Brain pericyte (primary cell): ENCODE measurements at places on chromosomes 7 and 10.
A peak's percentile ranks its signal among the peaks of the same experiment; 100 is the strongest.

- no peak for DNase-seq
Observed at GRCh38 chr7:138435231-138435919, 24.7 kb upstream of the TRIM24 start.

DNA sequence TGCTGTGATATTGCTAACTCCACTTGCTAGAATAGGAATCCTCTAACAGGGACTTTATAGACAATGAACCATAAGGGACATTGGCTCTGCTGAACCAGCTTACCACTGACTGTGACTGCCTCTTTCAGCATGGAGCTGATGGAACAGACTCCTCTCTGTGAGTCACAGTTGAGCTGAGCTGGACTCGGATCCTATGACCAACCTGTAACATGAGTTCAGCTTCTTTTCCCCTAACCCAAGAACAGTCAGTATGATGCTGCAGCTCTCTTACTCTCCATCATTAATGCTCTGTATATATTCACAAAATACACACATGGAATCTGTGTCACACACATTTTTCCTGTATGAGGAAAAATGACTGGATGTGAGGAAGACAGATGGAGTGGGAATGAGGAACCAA lies 177.9 kb upstream of the BET1 start:
- DNase-seq: peak; percentile 21

DNA sequence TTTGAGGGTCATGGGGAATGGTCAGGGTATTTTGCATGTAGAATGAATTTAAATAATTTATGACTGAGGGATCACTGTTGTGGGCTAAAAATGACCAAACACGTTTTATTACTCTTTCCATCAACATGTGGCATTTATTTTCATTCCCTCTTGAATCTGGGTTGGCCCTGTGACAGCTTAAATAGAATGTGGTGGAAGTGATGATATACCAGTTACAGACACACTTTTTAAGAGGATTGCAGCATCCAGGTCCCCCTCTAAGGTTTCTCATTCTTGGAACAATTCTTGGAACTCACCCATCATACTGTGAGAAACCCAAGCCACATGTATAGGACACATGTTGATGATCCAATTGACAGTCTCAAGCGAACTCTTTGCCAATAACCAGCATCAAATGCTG lies 272.4 kb downstream of the ETV1 start:
- no peak for DNase-seq

- DNase-seq: no peak
Observed at GRCh38 chr7:99628471-99629465, 12.0 kb downstream of the ZSCAN25 start.

DNA sequence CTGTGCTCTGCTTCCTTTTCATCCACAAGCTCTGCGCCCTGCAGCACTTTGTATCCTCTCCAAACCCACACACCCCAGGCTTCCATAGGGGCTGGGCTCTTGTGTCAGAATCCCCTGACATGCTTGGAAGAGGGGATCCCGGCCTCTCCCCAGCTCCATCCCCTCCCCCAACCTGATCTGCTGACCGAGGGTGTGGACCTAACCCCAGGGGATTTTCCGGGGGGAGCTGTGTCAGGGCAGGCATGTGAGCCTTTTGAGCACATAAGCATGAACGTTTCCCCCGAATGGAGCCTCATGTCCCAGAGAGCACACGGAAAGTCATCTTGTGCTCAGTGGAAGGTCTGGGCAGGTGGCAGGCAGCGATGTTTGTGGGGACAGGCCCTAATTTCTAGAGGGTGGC lies 17.7 kb downstream of the GPR26 start:
- DNase-seq: no peak

GRCh38 chr10:52400562-52400961 lies 86.5 kb downstream of the DKK1 start:
- no peak for DNase-seq

DNA sequence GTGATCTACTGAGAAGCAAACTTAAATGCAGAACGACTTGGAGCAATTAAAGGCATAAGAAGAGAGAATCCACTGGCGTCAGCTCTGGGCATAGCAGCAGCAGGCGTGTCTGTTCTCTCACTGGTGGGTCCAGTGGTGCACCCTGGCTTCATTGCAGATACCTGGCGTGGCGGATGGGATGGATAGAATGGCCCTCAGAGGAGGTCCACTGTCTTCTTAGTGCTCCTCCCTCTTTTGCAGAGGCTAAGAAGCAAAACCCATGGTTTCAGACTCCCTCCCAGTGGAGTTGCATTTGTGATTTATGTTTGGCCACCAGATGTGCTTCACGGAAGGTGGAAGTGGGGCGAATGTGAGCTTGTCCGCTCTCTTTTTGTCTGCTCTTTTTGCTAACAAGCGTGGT lies 28.4 kb upstream of the PRKAG2 start:
- DNase-seq: no peak

GRCh38 chr7:103936558-103936957 lies 52.9 kb downstream of the RELN start:
- DNase-seq: no peak

DNA sequence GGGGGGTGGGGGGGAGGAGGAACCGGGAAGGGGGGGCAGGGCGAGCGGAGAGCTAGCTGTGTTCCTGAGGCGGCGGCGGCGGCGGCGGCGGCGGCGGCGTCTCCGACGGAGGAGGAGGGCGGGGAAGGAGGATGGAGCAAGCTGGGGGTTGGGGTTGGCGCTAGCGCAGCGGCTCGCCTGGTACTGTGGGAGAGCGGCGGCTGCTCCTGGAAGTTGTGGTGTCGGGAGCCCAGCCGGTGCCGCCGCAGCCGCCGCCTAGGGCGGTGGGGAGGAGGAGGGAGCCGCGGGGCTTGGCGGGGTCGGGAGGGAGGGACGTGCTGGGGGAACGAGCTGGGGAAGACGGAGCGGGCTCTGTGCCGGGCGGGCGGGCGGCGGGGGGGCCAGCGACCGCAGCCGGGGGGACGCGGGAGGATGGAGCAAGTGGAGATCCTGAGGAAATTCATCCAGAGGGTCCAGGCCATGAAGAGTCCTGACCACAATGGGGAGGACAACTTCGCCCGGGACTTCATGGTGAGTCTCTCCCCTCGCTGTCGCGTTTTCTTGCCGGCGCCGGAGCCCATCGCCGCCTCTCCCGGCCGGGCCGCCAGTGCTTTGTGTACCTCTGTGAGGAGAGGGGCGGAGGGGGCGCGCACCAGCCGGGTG lies at the start of gene PTPN12:
PTPN12 (plus strand) TSS at position 160 of the 642 bp plus-strand sequence; CDS start at position 412, 252 bp downstream.
- DNase-seq: peak; percentile 32

DNA sequence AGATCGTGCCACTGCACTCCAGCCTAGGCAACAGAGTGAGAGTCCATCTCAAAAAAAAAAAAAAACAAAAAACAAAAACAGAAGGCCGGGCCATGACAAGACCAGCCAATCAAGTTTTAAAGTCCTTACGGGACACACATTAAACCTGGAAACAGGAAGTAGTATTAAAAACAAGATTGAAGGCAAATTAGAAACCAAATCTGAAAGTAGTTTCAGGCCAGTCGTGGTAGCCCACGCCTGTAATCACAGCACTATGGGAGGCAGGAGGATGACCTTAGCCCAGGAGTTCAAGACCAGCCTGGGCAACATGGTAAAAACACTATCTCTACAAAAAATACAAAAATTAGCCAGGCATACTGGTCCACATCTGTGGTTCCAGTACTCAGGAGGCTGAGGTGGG lies 18.1 kb downstream of the PSAP start:
- no peak for DNase-seq

- peak; percentile 53 for DNase-seq
Observed at GRCh38 chr10:62618576-62619412, 185.7 kb upstream of the ADO start.

DNA sequence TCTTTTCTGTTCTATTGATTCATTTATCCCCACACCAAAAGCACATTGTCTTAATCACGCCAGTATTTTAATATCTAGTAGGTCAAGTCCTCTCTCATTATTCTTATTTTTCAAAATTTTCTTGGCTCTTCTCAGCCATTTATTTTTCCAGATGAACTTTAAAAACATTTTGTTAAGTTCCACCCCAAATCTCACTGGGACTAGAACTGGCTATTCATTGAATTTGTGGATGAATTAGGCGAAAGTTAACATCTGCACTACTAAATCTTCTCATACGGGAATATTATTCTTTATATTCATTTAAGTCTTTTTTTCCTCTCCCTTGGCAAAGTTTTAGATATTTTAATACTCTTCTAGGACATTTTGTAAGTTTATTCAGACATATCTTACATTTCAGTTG lies 295.2 kb upstream of the MGMT start:
- DNase-seq: no peak

- DNase-seq: no peak
Observed at GRCh38 chr7:143104759-143105158, 27.1 kb upstream of the PIP start.

DNA sequence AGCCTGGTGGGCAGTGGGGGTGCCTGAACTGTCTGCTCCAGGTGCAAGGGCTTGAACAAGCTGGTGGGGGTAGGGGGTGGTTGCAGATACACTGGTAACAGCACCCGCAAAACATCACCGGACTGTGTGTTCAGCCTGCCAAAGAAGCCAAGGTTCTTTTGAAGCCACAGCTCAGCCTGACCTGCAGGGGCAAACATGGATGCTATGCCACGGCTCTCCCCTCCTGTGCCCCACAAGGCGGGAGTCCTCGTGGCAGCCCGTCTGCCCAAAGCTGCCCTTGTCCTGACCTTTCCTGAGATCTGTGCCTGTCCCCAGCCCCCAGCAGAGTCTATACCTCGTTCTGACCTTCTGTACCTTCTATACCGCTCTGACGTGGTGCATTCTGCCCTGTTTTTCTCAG lies 285.7 kb downstream of the GLRX3 start:
- no peak for DNase-seq

DNA sequence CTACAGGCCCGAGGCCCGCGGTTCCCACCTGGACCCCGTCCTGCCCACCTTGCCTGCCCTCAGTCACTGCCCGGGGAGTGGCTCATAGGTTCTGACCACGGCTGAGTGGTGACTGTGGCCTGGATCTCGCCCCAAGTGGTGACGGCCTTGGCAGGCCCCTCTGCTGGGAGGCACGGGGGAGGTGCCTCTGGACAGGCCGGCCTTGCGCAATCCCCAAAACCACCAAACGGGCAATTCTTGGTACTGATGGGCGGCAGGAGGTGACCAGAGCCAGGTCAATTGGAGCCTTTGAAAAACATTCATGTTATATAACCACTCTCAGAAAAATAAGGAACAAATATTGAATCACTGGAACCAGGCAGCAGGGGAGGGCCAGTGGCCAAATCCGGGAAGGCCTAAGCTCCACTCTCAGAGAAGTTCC lies 83.4 kb downstream of the PRKAG2 start:
- no peak for DNase-seq

GRCh38 chr7:11648101-11648500 lies 183.9 kb downstream of the THSD7A start:
- DNase-seq: no peak

DNA sequence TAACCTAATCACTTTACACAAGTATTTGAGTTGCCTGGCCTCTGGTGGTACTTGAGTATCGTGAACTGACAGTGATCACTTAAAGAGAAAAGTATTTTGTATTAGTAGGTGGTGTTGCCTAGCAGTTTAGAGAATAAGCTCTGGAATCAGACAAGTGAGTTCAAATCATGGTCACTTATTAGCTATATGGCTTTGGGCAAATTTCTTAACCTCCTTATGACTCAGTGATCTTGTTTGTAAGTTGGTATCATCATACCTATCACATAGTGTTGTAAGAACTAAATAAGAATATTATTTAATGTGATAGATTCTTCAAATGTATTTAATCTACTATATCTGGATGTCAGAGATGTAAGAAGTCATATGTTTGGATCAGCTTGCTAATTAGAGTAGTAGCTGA lies 163.8 kb downstream of the RNF133 start:
- no peak for DNase-seq

GRCh38 chr7:1843271-1843861 lies 173.3 kb downstream of the ELFN1 start:
- no peak for DNase-seq

DNA sequence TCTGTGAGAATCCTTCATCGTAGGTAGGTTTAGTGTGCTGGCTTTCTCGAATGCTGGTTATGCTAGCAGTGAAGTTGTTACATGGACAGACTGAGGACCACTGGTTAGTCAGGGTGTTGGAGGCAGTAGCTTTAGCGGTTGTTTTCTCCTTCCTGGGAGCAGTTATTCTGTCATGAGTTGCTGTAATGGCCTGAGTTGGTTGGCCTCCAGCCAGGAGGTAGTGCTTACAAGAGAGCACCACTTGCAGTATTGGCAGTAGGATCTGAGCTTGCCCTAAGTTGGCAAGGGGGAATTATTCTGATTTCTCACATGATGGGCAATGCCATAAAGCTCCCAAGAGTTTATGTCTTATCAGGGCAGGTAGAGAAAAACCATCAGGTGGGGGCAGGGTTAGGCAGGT lies 58.0 kb downstream of the IPMK start:
- DNase-seq: no peak

DNA sequence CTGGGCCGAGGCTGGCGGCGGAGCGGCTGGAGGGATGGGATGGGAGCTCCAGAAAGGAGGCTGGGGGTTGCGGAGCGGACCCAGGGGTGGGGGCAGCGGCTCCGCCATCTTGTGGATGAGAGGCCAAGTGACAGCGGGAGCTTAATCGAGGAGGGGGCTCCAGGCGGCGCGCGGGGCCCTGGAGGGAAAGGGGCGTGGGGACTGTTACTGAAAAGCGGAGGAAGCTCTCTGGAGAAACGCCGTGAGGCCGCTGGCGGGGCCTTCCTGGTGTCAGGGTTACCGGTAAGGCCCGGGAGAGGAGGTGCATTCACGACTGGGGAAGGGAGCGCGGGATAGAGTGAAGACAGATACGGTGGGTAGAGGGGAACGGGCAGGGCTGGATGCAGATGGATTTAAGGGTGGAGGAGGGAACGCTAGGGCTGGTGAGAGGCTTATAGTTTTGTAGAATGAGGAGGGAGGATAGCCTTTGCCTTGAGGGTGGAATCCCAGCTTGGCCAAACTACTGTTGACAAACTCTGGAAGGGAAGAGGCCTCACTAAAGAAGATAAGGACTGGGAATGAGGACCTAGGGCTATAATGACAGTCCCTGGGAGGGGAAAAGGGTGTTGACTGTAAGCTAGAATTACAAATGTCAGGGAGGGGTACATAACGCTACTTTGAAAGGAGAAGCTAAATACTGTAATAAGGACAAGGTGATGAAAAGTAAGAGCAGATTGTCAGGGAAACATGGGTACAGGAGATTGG lies 535 bp downstream of the BTRC start:
- DNase-seq: peak; percentile 16

DNA sequence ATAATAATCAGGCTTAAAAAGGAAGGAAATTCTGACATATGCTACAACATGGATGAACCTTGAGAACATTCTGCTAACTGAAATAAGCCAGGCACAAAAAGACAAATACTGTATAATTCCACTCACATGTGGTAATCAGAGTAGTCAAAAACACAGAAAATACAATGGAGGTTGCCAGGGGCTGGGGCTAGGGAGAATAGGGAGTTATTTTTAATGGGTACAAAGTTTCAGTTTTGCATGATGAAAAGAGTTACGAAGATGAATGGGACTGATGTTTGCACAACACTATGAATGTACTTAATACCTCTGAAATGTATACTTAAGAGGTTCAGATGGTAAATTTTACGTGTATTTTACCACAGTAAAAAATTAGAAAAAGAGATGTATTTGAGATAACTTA lies 145.6 kb downstream of the DOCK4 start:
- DNase-seq: no peak

- no peak for DNase-seq
Observed at GRCh38 chr7:44455155-44455554, 35.3 kb downstream of the NUDCD3 start.
